Activated naive CD8-positive, alpha-beta T cell treated with anti-CD3 and anti-CD28 coated beads for 36 hours (primary cell): ENCODE measurements at places on chromosomes 2 and 18. TPM values are rescaled to one million over a fixed set of nuclear protein-coding genes. Genes with fewer than 3 reads are reported as not detected.
A peak's percentile ranks its signal among the peaks of the same experiment; 100 is the strongest.

PSD4 gene
- 194 TPM for total RNA-seq

RAMP1 gene
- total RNA-seq: 0.24 TPM

DNA sequence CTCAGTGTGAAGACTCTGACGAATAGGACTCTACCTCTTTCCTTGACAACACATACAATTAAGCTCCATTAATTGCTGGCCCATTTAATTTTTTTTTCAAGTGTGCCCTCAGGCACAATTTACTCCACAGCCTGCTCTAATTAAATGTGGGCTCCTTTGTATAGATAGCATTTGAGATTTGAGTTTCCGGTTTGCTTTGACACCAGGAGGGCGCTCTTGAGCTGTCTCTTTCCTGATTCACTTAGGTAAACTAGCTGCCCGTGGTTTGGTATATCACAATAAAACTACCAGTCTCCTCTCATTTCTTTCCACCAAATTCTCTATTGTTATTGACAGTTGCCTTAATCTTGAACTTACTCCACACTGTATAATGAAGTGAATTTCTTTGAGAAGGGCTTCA, 666.0 kb downstream of the DSC3 start:
- no peak overlapping the region for H3K4me3 ChIP-seq
- H3K36me3 ChIP-seq: no peaks in the 10 kb centered on the region
- DNase-seq: no peak

- H3K4me3 ChIP-seq: no peak overlapping the region
- H3K36me3 ChIP-seq: no peaks in the 10 kb centered on the region
- H3K27ac ChIP-seq: no peak overlapping the region
- no peak for DNase-seq
Observed at GRCh38 chr2:140657657-140658056, 1473.2 kb downstream of the LRP1B start.

DNA sequence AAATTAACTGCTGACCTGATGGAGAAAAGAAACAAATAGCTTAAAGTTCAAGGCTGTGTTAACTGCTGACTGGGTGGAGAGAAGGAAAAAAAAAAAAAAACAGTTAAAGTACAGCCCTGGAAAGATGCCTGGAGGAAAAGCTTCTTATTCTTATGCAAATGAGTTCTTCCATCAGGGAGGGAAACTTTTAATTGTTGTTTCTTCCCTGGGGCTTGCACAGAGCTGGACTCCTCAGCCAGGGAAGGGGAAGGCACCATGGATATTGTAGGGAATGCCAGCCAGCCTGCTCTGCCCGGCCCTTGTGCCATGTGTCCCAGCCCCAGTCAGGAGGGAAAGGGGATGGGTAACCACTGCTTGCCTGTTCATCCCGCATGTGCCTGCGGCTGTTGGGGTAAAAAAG, 833.1 kb upstream of the CRIM1 start:
- H3K27ac ChIP-seq: no peak overlapping the region
- no peak for DNase-seq
- H3K4me3 ChIP-seq: no peak overlapping the region
- H3K4me1 ChIP-seq: no peaks in the 10 kb centered on the region

ALLC gene
- not detected for total RNA-seq

GRCh38 chr2:55133467-55134315, 83.4 kb upstream of the RTN4 start:
- DNase-seq: peak; percentile 51
- H3K27ac ChIP-seq: peak overlapping the region; percentile 96
- no peaks in the 10 kb centered on the region for H3K36me3 ChIP-seq
- H3K27me3 ChIP-seq: no peaks in the 10 kb centered on the region
